ENCODE measurements at places on chromosomes 1 and 21. TPM values are rescaled to one million over a fixed set of nuclear protein-coding genes. Genes with fewer than 3 reads are reported as not detected.

Gene BSND
- 0.30 TPM for total RNA-seq

Gene CYP4X1
- 1.4 TPM for total RNA-seq

Gene GUCA2B
- not detected for total RNA-seq

Gene TRAF3IP3
- total RNA-seq: 0.71 TPM

Gene RORC
- 0.30 TPM for total RNA-seq

Gene TMEM51
- total RNA-seq: 9.2 TPM

Gene FAM78B
- total RNA-seq: 2.7 TPM

Gene PCP4
- total RNA-seq: 2.1 TPM

Gene FCRL2
- not detected for total RNA-seq

Gene PIGR
- 2.2 TPM for total RNA-seq

Gene OLFM3
- total RNA-seq: 0.32 TPM

Gene KRTAP8-1
- not detected for total RNA-seq

Gene PLA2G2D
- not detected for total RNA-seq

Gene FCRL4
- not detected for total RNA-seq

Gene MLLT11
- 12.7 TPM for total RNA-seq

Gene CYP4A22
- total RNA-seq: not detected

Gene ELAVL4
- total RNA-seq: 0.50 TPM

Gene CD53
- total RNA-seq: 1.6 TPM

Gene CADM3
- total RNA-seq: 5.5 TPM

Gene CCDC181
- 1.5 TPM for total RNA-seq

Gene CCDC185
- not detected for total RNA-seq

Gene NBPF4
- not detected for total RNA-seq

Gene TOMM20
- 182 TPM for total RNA-seq

Gene IGSF9
- 19.4 TPM for total RNA-seq

Gene CDKN2C
- total RNA-seq: 0.14 TPM

Gene CD1E
- total RNA-seq: not detected

Gene CCDC17
- 2.4 TPM for total RNA-seq

Gene CD34
- total RNA-seq: 0.18 TPM

Gene KCNA3
- total RNA-seq: 1.2 TPM

Gene SOX13
- 139 TPM for total RNA-seq

Gene CD1B
- not detected for total RNA-seq

Gene ETV3L
- 0.25 TPM for total RNA-seq

Gene FMO2
- total RNA-seq: not detected

Gene KRTAP10-2
- total RNA-seq: 0.16 TPM

Gene UTS2
- total RNA-seq: not detected

Gene FGR
- total RNA-seq: 0.46 TPM

Gene MX2
- 4.0 TPM for total RNA-seq

Gene TSPAN2
- 12.0 TPM for total RNA-seq

Gene TRPM2
- 0.92 TPM for total RNA-seq

Gene SPRR2A
- not detected for total RNA-seq

Gene IQGAP3
- total RNA-seq: 30.8 TPM

Gene NPPA
- not detected for total RNA-seq
